CD4-positive, alpha-beta memory T cell (primary cell): ENCODE measurements at places on chromosomes 1 and 21. TPM values are rescaled to one million over a fixed set of nuclear protein-coding genes. Genes with fewer than 3 reads are reported as not detected.

GRCh38 chr1:89887270-89887669, 66.4 kb downstream of the LRRC8D start:
- DNase-seq, result no peak

DNA sequence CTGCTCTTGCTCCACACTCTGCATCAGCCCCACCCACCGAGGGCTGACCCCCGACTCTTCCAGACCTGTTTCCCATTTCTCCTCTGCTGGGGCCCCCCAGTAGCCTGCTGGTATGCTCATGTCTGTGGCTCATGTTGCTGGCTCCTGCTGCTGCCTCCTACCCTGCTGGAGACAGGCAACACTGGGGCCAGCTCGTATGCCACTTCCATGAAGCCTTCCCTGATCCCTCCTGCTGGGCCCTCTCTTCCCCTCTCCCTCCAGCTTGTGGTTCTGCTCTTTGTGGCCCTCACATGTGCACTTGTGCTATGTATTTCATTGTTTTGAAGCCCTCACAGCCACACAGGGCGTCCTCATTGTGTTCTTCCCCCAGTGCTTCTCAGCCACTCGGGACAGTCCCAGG, 40.5 kb downstream of the CNN3 start:
- DNase-seq, result no peak

DNA sequence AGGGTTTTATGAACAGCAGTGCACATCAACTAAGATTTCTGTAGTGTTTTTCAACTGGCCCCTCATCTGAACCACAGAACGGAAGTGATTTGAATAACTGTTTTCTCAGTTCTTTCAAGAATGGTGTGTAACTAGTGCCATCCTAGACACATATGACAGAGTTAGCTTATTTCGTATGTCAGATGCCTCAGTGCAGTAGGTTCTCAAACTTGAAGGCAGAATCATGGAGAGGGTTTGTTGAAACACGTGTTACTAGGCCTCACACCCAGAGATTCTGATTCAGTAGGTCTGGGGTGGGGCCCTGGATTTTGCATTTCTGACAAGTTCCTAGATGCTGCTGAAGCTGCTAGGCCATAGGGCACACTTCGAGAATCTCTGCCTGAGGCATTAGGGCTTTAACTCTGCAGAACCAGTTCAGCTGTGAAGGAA, 49.0 kb downstream of the SCCPDH start:
- DNase-seq, result no peak

DNA sequence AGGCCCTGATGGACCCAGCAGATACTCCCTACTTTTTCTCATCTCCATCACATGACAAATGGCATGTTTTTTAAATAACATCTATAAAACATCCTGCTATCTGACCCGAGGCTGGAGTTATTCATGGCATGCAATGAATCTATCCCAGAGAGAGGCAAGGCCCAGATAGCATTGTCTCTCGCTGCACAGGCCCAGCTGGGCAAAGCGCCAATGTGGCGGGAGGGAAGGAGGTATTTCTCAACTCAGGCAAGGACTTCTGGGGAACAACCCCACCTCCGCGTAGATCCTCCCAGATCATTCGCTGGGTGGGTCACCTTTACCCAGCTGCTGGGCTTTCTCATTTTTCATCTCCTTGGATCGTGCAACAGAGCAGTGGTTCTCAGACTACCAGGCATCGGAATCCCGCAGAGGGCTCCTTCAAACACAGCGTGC, 59.8 kb downstream of the ERG start:
- DNase-seq, result no peak

DNA sequence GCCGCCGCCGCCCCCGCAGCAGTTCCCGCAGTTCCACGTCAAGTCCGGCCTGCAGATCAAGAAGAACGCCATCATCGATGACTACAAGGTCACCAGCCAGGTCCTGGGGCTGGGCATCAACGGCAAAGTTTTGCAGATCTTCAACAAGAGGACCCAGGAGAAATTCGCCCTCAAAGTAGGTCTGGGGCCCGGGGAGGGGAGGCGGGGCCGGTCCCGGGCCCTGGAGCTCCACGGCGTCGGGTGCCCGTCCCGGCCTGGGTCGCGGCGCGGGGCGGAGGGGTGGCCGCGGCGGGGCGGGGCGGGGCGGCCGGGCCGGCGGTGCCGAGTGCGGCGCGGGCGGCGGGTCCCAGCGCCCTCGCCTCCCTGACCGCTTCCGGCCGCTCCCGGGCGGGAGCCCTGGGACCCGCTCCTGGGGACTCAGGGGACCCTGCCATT, 646 bp downstream of the MAPKAPK2 start:
- peak; percentile 69 for DNase-seq

TNFRSF25 gene
- total RNA-seq, result 415 TPM

CELA2A gene
- total RNA-seq, result not detected

OR2M3 gene
- total RNA-seq, result not detected
